ENCODE measurements at places on chromosomes 1 and 21.

GRCh38 chr1:71273334-71273733 is 192.5 kb upstream of the ZRANB2 start:
- no peak for DNase-seq

DNA sequence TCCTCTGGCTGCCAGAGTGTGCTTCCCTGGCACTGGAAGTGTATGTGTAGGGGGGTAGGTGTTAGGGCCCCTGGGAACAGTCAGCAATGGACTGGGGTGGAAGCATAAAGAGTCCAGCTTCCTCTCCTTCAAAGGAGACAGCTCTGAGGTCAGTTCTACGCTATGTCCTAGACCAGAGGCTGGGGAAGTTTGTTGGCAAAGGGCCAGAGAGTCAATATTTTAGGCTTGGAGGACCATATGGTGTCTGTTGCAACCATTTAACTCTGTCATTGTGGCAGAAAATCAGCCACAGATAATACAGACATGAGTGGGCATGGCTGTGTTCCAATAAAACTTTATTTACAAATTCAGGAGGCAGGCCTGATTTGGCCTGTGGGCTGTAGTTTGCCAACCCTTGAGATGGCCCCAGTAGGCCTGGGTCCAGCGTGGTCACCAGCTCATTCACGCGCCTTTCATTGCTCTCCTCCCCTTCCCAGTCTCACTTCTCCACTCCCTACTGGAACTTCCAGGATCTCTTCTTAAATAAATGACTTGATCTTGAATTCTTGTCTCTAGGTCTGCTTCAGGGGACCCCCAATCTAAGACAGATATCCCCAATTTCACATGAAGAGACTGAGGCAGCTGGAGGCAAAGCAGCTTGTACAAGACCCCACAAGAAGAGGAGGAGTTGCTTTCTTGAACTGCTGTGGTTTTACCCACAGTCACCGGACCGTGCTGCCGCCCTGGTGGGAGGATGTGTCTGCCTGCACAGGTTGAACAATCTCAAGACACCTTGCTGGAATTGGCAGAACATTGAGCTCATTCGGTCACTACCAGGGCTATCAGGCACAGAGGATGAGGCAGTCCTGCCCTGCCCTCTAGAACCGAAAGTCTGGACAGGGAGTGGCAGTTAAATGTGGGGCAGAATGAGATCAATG is 162.4 kb upstream of the POU3F1 start:
- DNase-seq, result no peak

DNA sequence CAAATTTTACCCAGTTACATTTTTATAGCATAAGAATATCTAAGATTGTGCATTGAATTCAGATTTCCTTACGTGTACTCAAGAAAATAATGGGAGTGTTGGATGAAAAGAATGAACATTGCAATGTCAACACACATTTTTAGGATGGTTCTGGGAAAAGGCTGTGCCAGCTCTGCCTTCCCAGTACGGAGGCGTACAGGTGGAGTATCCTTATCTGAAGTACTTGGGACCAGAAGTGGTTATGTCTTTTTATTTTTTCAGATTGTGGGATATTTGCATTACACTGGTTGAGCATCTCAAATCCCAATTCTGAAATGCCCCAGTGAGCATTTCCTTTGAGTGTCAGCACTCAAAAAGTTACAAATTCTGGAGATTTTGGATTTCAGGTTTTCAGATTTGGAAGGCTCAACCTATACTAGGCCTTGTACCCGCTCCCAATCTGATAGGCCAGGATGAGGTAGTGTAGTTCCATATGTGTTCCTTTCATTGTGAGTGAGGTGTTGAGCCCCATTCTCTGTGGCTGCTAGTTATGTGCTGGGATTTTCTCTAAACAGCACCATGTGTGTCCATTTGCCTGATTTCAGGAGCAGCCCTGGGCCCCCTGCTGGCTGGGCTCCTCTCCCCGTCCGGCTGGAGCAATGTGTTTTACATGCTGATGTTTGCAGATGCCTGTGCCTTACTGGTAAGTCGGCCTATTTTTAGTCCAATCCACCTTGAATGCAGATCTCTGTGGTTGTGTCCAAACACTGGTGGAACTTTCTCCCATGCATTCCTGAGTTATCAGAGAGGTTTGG is 60.8 kb downstream of the SLC37A1 start:
- DNase-seq, result no peak

GRCh38 chr1:113901191-113901590 is 3.4 kb downstream of the AP4B1 start:
- no peak for DNase-seq

DNA sequence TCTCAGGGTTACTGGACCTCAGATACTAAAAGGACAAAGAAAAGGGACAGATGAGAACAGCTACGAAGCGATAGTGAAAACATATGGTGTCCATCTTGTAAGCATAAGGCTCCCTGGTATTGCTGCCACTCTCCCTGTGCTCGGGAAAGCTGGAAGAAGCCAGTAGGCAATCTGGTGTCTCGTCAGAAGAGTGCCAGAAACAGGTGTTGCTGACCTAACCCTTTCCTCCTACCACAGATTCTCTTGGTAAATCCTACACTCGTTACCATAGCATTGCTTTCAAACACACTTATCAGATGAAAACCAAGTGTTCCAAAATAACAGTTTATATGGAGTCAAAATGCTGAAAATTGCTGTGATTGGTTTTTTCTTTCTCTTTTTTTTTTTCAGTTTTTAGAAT is 146.3 kb downstream of the NRIP1 start:
- DNase-seq, result no peak

GRCh38 chr21:45892916-45893739 is 88.4 kb upstream of the COL6A1 start:
- DNase-seq, result no peak

DNA sequence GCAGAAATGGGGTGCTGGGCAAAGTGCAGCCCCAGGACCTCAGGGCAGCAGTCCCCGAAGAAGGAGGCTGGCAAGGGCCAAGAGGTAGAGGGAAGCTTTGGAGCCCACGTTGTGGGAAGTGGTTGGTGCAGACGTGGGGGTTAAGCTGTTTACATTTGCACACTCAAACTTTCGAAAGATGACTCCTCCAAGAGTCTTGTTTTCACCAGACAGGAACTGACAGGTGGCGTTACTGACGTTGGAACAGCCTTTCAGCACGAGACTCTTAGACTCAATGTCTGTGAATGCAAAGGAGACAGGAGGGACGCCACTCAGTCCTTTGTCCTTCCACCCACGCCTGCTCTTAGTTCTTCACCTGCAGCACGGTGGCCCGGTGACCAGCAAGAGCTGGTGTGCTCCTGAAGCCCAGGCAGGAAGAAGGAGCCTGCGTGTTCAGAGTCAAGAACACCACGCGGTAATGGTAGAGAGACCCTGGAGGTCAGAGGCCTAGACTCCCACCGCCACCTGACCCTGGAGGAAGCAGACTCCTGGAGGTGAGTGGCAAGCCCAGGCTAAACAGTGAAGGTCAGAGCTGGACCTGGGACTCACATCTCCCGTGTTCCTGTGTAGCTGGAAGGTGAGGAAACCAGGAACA is 15.9 kb downstream of the LYPD8 start:
- DNase-seq, result no peak

DNA sequence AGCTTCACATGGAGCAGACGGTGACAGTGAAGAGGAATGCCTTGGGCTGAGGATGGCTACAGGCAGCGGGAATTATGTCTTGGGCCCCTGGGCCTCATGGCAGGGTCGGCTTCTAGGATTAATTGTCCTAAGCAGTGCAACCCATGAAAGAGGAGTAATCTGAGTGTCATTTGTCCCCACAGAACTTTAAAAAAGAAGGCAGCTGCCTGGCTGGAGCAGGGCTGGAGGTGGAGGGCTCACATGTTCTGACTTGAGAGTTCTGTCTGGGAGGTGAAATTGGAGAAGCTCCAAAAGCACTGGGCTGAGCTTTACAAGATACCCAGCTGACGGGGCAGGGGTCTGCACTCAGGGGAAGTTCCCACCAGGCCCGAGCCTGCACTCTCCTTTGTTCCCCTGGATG is 22.6 kb downstream of the CACNA1S start:
- no peak for DNase-seq

DNA sequence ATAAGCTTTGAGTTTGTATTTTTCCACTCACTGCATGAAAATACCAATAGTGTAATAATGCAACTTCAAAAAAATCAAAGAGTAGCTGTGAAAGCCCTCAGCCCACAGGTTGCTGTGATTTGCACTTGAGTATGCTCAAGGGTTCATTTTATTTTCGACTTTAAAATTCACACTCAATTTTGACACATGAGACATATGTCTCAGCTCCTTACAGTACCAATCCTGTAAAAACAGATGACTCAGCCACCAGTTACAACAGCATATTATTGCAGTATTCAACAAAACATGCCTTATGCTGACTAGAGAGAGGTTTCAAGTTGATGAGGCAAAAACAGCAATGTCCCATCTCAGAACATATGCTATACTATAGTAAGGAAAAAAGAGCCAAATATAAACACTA is 66.1 kb downstream of the CYYR1 start:
- no peak for DNase-seq

DNA sequence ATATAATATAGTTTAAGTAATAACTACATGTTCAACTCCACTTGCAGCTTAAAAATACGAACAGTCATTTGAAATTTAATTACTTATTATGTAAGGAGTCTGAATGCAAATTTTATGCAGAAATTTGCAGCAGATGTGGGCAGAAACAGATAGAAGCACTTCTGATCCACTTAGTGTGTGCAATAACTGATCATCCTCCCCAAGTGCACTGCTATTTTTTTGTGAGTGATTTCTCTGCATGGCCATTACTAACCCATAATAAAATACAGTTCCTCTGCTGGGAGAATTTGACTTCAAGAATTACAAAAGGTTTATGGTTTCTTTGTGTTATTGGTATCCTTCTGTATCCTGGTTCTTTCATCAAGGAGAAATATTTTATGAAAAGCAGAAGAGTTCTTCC is 611.5 kb upstream of the RGS18 start:
- DNase-seq, result no peak

- DNase-seq, result no peak
Observed at GRCh38 chr1:207145401-207146058, 41.5 kb downstream of the C4BPA start.

DNA sequence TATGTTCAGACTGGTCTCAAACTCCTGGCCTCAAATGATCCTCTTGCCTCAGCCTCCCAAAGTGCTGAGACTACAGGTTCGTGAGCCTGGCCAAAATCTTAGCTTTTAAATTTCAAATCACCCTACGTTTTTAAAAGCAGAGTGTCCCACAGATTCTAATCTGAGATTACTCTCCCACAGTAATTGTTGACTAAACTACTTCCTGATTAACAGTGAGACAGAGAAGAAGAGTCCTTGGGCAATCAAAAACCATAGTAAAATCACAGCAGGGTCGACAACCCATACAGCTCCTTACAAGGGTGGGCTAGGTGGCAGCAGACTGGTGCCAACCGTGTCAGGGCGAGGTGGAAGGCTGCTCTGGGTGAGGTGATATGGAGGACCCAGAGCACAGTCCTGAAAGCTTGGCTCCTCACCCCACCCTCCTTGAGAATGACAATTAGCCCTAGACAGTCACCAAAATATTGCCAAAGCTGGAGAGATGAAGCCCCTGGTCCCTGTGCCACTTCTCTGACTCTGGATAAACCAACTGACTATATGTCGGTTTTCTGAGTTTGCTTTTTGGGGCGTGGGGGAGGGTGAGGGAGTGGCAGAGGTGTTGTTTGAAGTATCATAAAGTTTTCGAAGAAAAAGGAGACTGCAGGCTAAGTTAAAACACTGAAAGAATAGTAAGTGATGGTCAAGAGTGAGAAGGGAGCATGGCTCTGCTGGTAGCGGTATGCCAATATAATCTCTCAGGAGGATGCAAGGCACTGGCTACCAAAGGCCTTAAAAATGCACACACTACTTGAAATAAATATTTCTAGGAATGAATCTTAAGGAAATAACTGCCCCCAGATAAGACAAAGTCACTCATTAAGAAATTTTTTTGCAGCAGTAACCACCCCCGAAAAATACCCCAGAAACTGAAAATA is 86.8 kb downstream of the SLC45A1 start:
- DNase-seq, result no peak

DNA sequence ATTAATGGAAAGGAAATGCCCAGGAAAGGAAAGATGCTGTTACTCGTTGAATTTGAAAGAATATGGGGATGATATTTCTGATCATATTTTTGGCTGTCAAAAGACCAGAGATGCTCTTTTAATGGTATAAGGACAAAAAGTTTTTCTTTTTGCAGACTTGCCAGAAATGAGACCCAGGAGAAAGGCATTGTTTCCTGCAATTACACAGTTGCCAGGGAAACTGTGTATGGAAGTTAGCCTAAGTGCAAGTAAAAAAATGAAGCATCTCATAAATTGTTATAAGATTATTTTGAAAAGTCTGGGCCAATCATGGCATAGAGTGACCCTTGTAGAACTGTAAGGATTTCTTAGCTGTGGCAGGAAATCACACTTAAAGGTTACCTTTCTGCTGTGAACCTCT is 155.7 kb upstream of the BEND5 start:
- no peak for DNase-seq

- no peak for DNase-seq
Observed at GRCh38 chr1:197435224-197435623, 167.2 kb downstream of the CRB1 start.

DNA sequence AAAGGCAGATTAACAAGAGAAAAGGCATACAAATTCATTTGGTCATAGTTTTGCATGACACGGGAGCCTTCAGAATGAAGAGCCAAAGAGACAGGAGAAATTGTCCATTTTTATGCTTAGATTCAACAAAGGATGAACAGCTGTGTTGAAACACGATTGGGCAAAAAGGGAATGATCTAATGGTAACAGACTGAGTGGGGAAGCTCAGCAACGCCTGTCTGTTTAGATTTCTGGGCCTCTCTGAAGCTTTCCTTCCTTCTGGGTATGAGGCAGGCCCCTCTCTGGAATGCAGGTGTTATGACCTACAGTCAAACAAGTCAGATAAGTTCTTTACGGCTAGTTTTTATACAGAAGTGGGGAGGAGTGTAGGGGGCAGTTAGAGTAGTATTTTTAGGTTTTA is 154.6 kb downstream of the RGS7 start:
- no peak for DNase-seq

DNA sequence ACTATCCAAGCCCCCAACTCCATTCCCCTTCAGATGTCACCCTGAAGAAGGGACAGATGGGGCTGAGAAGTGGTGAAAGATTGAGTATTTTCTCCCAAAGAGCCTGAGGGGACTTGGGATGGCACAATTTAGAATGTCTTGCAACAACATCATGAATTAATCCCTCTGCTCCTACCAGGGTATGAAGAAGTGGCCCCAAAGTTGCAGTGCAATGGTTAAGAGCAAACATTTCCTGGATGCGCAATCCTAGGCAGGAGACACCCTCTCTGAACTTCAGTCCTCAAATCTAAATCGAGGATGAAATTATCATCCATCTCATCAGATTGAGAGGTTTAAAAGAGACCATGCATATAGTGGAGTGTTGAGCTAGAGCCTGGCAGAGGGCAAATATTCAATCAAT is 28.6 kb upstream of the CITED4 start:
- DNase-seq, result no peak

Data from memory B cell (primary cell).